Psoas muscle (tissue), 8 donors: ENCODE measurements at places on chromosomes 1 and 21. TPM values are rescaled to one million over a fixed set of nuclear protein-coding genes. Genes with fewer than 3 reads are reported as not detected.

The NBPF10 gene
- 1.4 TPM for total RNA-seq

The AIM2 gene
- total RNA-seq = 0.40 TPM

The CYP4X1 gene
- total RNA-seq = 1.7 TPM

The OLFML2B gene
- 2.2 TPM for total RNA-seq

The ARMH1 gene
- 0.59 TPM for total RNA-seq

The SNIP1 gene
- 11.9 TPM for total RNA-seq

The OR6N2 gene
- total RNA-seq = not detected

The RHOU gene
- total RNA-seq = 9.7 TPM

The DNMT3L gene
- not detected for total RNA-seq

The FAM110D gene
- total RNA-seq = 2.9 TPM

The IGSF9 gene
- total RNA-seq = not detected

The RAB25 gene
- total RNA-seq = not detected

The TTC39A gene
- 6.0 TPM for total RNA-seq

The A3GALT2 gene
- total RNA-seq = not detected

The LRRN2 gene
- total RNA-seq = 0.93 TPM

The DIRAS3 gene
- 0.39 TPM for total RNA-seq

The RIPPLY3 gene
- not detected for total RNA-seq

The ITGB3BP gene
- total RNA-seq = 7.1 TPM

The SAMD13 gene
- total RNA-seq = 3.2 TPM

The NR1I3 gene
- total RNA-seq = not detected

The CPLANE2 gene
- 1.0 TPM for total RNA-seq

The FYB2 gene
- 1.2 TPM for total RNA-seq

The IFI44L gene
- total RNA-seq = 5.3 TPM

The KIF21B gene
- total RNA-seq = 0.50 TPM
